ENCODE measurements at places on chromosomes 16 and 17.

DNA sequence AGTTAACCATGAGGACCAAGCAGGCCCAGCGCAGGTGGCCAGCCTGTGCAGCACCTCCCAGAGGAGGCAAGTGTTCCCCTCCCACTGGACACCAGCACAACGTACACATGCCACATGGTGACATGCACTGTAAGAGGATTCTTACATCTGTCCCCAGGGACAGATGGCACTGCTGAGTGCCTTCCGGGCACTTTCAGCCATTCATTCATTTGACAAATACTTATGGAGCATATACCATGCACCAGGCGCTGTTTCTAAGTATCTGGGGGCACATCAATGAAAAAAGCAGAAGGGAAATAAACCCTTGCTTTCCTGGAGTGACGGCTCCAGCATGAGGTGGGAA lies 79.6 kb downstream of the GAS7 start:
- no peak for DNase-seq

DNA sequence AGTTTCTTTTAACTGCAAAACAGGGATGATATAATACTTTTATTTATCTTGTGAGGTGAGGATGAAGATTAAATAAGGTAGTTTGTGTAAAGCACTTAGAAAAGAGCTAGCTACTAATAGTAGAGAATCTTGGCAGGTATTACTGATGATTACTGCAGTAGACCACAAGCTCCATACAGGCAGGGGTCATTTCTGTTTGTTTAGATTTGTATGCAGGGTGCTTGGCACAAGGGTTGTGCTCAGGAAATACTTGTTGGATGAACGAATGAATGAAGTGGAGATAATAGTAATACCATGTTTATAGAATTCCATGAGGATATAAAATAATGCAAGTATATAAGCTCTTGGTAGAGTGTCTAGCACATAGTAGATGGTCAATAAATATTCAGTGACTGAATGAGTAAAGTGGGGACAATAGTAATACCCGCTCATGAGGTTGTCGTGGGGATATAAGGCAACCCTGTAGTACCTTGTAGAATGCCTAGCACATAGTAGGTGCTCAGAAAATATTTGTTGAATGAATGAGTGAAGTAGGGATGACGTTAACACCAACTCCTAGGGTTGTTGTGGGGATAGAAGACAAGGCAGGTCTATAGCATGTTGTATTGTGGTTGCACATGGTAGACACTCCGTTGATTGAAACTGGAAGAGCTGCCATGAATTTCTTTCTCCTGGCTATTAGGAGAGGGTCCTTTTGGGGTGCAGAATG lies 83.0 kb downstream of the ABCC1 start:
- no peak for DNase-seq

DNA sequence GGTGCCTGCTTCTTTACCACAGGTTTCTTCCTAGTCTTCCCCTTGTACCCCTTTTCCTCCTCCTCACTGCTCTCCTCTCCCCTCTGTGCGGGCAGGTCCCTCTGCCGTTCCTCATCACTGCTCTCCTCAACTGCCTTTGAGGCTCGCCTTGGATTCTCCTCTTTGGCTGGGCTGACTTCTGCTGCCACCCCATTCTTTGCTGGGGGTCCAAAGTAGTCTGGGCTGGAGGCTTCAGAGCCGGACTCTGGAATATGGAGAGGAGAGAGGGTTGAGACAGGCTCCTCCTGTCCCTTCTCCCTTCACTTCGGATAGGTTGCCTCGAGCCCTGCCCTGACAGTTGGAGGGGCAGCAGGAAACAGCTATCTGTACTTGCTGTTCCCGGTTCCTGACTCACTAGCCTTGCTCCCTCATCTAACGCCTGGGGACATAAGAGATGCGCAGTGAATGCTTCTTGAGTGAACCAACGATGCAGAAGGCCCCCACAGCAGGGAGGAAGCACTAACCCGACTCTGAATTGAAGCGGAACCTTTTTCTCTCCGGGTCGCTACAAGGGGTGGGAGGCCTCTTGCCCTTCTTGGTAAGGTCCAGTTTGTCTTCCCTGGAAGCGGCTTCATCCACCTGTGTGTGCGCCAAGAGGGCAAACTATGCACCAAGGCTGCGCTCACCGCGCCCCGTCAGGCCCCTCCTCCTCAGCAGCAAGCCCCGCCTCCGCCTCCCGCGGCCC lies 655 bp downstream of the HIRIP3 start:
- DNase-seq = no peak

DNA sequence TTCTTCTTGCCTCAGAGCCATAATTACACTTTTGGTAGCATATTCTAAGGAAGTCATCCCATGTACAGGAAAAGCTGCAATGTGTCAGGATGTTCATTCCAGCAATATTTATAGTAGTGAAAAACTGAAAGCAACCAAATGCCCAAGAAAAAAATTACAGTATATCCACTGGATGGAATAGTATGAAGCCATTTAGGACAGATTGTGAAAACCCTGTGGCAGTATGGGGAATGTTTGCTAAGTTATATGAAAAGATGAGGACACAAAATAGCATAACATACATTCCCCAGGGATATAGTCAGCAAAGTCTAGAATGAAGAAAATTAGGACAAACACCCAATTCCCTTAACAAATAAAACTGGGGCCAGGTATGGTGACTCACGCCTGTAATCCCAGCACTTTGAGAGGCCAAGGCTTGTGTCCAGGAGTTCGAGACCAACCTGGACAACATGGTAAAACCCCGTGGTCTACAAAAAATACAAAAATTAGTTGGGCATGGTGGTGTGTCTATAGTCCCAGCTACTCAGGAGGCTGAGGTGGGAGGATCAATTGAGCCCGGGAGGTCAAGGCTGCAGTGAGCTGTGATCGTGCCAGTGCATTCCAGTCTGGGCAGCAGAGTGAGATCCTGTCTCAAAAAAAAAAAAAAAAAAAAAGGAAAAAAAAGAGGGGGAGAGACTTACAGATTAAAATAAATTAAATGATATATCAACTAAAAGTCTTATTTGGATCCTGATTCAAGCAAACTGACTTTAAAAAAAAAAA lies 2.3 kb downstream of the LRRC3C start:
- no peak for DNase-seq

GRCh38 chr17:34620458-34620857 lies 41.1 kb downstream of the TMEM132E start:
- DNase-seq = no peak

GRCh38 chr16:69932691-69933392 lies 18.3 kb upstream of the CLEC18A start:
- no peak for DNase-seq

DNA sequence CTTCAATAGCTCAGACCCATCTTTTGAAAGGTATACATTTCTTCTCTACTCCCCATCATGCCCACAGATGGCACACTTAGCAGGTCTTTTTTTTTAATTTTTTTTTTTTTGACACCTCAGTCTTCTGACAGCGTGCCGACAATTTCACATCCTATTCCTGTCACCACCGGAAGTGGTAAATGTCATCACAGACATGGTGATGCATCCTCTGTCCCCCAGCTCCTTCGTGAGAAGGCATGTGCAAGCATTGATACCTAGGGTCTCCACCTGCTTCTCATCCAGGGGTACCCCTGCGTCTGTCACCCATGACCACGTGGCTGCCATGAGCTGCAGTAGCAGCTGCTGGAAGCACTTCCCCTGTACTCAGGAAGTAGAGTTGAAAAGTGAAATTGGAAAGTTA lies 35.6 kb downstream of the ELAC2 start:
- no peak for DNase-seq

DNA sequence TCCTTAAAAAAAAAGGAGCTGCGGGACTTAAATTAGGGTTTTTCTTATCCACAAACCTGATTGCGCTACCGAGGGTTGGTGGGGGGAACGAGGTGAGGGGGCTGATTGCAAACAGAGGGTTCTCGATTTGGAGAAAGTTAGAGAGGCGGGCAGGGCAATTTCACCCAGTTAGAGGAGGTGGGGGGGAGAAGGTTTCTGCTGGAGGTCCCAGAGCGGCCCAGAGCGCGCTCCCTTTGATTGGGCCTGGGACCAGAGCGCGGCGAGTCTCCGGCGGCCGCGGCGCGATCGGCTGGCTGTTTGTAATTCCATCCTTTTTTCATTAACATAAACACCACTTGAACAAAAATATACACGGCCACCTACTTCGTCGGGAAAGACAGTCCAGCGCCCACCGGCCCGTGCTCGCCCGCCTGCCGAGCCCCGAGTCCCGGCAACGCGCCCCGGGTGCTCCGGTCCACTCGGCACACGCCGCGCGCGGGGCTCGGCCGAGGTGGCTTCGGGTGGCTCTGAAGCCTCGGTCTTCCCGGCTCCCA lies 13.3 kb upstream of the FOXF1 start:
- no peak for DNase-seq

GRCh38 chr17:4999430-5000093 lies 1.8 kb downstream of the KIF1C start:
- DNase-seq = no peak

DNA sequence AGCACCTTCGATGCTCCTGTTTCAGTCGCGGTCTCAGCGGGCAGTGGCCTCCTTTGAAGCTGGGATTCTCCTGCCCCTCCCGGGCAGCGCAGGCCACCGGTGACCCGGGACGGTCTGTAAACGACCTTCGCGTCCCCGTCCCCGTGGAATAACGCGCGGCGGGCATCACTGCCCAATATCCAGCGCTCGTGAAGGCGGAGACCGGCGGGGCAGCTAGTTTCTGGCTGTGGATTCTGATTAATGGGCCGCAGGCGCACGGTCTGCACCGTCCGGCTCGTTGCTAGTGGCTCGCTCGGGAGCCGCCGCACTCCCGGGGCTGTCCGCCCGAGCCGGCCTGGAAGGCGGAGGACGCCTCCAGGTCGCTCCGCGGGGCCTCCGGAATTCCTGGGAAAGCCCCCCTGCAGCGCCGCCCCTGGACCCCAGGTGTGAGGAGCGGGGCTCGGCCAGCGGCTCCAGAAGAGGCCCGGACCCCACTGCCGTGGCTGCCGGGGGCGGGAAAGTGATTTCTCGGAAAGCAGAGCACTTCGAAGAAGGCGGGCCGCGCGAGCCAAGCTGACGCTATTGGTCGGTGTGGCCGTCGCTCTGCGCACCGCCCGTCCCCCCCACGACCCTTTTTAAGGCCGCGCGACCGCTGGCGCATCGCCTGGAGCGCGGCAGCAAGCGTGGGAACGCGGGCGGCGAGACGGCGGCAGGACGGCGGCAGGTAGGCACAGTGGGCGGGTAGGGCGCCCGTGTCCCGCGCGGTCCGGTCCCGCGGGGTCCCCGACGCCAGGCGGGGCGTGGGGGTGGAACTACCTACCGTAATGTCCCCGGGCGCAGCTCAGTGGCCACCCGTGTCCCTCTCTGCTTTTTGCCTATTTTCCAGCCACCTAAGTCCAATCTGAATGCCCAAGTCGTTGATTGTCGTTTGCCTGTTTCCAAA lies at the start of gene IRF8:
Gene IRF8, plus strand, starts transcription at position 642 of the 922 bp plus-strand sequence. CDS start 3,854 bp downstream, outside the sequence.
- DNase-seq = no peak

DNA sequence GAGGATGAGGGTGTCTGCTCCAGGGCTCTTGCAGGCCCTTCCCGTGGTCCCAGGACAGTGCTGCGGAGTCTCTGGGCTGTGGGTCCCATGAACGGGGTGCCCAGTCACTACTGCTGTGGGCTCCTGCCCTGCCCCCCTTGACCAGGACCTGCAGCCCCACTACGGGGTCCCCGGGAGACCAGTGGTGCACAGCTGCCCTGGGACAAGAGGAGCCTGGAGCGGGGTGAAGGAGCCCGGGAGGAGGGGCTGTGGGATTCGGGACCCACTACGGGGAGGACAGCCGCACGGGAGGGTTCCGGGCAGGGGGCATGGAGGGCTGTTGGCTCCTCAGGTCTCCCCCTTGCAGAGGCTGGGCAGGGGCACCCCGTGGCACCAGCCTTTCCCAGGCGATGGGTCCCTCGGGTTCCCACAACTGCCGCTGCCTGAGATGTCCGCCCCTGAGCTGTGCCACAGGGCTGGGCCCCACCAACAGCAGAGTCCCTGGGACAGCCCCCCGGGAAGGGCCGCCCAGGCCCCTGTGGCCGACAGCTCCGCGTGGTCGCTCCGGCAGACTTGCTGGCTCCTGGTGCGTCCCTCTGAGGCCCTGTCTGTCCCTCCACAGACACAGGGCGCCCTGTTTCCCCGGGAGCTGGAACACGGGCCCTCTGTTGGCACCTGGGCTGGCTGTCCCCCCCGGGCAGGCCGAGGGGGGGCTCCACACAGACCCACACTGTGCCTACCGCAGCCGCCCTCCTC lies 52.1 kb upstream of the GNG13 start:
- DNase-seq = no peak

GRCh38 chr17:44751806-44752205 lies 7.0 kb upstream of the ADAM11 start:
- DNase-seq = no peak

DNA sequence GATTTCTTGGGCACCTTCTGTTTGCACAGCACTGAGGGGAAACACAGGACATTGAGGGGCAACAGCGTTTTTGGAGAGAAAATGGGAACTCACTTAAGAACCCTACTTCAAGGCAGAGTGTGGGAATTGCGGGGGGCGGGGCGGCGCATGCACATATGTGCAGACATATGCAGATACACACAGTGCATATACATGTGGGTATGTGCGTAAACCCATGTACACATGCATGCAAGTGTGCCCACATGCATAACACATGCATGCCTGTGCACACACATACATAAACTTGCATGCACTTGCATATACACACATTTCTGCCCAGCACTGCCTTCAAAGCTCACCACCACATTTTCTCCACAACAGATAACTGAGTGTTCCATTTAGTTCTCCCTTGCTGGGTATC lies 32.4 kb downstream of the NLRC5 start:
- DNase-seq = no peak

- DNase-seq = no peak
Observed at GRCh38 chr16:73083271-73083670, 35.3 kb upstream of the ZFHX3 start.

GRCh38 chr16:68479271-68479670 lies 31.0 kb upstream of the SMPD3 start:
- DNase-seq = no peak

- no peak for DNase-seq
Observed at GRCh38 chr16:3587547-3588110, 10.4 kb upstream of the NLRC3 start.

DNA sequence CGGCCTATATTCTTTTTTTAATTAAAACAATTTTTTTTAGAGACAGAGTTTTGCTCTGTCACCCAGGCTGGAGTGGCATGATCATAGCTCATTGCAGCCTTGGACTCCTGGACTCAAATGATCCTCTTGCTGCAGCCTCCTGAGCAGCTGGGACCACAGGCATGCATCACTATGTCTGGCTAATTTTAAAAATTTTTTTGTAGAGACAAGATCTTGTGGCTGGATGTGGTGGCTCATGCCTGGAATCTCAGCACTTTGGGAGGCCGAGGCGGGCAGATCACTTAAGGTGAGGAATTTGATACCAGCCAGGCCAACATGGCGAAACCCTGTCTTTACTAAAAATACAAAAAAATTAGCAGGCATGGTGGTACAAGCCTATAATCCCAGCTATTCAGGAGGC lies 54.8 kb upstream of the MSI2 start:
- DNase-seq = no peak

Measured in iPS DF 6.9 (cell line).